Stimulated activated CD4-positive, alpha-beta T cell treated with anti-CD3 and anti-CD28 coated beads, Interleukin-15, amount 100 ng/mL, for 1 hour (primary cell): ENCODE measurements at places on chromosomes 12 and 14.

- no peak for DNase-seq
Measured at GRCh38 chr14:53956427-53957201, at the start of gene BMP4. TSS of gene BMP4 (minus strand) at chr14:53956825. CDS start at chr14:53952222, 4,603 bp downstream.

DNA sequence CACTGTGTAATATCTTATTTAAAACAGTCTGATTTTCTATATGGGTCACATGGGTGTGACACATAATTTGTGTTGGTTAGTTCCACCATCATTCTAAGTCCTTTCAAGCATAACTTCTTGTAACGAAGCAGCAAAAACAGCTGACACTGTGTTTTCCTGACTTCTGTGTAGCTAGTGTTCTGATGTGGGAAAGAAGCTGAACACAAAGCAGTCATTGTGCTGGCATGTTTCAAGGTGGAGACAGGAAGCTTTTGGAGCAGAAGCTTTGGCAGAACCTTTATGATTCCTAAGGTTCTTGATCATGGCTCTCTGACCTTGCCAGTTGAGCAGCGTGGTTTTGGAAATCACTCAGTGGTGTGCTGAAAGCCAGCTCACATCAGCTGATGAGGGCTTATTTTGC lies 351.7 kb upstream of the MDGA2 start:
- DNase-seq: no peak

DNA sequence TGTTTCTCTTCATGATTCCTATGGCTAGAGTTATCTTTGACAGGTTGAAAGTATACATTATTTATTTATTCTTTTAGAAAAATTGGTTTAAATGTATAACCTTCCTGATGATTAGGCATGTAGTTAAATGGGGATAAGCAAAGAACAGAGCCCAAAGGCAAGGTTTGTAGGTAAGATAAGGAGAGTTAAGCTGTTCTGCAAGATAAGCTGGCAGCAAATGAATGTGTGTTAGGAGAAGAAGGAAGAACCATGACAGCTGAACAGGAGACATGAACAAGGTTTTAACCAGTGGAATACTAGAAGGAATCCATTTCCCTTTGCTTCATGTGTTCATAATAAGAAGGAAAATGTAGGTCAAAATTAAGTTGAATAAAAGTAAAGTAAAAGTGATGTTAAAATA lies 1330.1 kb upstream of the USP15 start:
- DNase-seq: no peak

DNA sequence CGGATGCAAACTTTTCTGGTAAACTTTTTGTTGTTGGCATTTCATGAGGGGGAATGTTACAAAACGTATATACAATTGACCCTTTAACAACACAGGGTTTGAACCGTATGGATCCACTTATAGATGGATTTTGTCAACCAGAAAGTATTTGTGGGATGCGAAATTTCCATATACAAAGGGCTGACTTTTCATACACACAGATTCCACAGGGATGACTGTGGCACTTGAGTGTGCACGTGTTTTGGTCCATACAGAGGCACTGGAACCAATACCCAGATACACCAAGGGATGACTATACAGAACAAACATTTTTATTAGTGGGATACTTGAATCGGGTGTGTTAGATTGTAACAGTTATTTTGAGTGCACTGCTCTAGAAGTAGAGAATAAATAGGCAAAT lies 29.8 kb upstream of the CCT2 start:
- DNase-seq: no peak

- no peak for DNase-seq
Measured at GRCh38 chr12:93616584-93617101, 44.2 kb downstream of the SOCS2 start.
